ENCODE measurements at places on chromosomes 2 and 18.

- DNase-seq = no peak
These were observed 28.6 kb upstream of the SETBP1 start for GRCh38 chr18:44651918-44652572.

DNA sequence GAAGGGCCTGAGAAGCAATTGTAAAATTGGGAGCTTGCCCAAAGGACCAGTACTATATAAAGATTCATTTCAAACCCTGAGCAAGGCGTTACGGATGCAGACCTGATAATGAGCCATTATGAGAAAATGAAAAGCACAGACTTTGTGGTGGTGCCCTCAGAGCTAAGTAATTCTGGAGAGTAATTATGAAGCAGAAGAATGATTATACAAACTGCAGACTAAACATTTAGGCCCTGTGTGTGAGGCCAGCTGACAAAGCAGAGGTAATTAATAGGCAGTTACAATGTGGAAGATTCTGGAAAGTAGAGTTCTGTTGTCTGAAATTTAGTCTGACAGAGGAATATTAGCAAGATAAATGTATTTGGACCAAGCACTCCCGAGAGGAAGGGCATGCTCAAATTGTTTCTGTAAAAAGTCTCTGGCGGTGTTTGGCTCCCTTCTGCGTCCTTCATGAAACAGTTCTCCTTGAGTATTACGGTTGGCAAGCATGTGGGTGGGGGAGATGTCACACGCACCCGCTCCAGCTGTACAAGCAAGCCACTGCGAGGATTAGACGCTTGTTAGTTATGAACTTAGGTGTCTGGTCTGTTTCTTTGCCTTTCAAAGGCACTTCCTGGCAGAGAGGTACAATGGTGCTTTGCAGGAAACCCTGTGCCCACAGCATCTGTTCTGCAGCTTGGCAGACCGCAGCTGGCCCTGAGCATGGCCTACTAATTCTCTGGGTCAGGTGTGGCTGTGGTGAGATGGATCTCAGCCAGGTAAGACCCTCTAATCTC is 45.5 kb downstream of the CDC42EP3 start:
- DNase-seq = no peak

- DNase-seq = no peak
These were observed 167.2 kb downstream of the TCF4 start for GRCh38 chr18:55420665-55421307.

DNA sequence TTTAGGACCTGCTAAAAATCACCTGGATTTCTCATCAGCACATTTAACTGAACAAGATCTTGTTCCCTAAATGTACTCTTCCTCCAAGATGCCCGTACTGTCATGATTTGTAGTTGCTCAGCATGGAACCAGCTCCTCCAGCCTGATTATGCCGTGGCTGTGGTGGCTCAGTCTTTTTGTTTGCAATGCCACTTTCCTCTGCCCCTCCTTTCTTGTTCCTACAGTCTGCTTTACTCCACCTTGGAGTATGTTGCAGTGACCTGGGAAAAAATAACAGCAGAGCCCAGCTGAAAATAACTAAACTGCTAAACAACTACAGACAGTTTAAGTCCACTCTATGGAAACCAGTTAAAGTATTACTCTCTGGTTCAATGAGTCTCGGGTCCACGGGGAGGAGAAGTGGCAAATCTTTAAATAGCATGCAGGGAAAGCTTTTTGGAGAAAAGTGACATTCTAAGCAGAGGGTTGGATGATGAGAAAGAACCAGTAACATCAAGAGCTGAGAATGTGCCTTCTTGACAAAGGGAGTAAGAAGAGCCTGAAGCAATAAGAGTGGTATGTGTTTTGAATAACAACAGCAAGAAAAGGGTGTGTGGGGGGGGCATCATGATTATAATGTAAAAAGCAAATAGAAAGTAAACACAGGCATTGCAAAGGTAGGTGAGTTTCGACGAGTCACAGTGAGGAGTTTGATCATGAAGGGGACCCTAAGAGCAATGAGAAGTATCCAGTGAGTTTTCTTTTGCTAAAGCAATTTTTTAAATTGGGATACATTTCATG is 225.7 kb downstream of the TMX3 start:
- no peak for DNase-seq

DNA sequence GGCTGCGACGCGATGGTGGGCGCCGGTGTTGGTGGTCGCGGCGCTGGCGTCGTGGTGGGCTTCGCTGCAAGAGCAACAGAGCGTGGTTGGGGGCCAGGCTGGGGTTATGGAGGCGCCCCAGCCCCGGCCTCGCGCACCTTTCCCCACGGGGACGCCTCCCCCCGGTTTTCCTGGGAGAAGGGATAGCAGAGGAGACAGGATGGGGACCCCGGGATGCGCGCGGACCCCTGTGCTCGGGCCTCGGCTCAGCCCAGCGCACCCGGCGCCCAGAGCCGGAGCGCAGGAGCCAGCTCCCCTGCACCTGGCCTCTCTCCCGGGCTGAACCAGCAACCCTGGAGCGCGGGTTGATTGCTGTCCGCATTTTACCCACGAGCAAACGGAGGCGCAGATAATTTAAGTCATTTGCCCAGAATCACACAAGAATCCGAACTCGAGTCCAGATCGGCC is 1.0 kb downstream of the CD8A start:
- no peak for DNase-seq

DNA sequence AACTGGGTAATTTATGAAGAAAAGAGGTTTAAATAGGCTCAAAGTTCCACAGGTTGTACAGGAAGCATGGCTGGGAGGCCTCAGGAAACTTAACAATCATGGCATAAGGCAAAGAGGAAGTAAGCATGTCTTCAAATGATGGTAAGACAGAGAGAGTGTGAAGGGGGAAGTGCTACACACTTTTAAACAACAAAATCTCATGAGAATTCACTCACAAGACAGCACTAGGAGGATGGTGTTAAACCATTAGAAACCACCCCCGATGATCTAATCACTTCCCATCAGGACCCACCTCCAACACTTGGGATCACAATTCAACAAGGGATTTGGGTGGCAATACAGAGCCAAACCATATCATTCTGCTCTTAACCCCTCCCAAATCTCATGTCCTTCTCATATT is 34.9 kb downstream of the CFAP210 start:
- DNase-seq = no peak

DNA sequence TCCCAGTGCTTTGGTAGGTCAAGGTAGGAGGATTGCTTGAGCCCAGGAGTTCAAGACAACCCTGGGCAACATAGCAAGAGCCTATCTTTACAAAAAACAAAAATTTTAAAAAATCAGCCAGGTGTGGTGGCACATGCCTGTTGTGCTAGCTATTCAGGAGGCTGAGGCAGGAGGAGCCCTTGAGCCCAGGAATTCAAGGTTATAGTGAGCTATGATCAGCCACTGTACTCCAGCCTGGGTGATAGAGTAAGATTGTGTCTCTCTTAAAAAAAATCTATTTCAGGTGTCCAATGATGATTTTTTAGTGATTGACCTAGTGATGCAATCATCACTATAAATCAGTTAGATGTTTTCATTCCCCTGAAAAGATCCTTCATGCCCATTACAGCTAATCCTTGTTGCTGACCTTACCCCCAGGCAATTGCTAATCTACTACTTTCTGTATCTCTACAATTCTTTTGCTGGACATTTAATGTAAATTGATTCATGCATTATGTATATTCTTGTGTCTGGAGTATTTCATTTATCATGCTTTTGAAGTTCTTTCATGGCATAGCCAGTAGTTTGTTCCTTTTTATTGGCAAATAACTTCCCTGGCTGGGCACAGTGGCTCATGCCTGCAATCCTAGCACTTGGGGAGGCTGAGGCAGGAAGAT is 10.3 kb downstream of the MOCOS start:
- no peak for DNase-seq

GRCh38 chr2:179107737-179108136 is 57.8 kb upstream of the CCDC141 start:
- DNase-seq = peak; percentile 41

DNA sequence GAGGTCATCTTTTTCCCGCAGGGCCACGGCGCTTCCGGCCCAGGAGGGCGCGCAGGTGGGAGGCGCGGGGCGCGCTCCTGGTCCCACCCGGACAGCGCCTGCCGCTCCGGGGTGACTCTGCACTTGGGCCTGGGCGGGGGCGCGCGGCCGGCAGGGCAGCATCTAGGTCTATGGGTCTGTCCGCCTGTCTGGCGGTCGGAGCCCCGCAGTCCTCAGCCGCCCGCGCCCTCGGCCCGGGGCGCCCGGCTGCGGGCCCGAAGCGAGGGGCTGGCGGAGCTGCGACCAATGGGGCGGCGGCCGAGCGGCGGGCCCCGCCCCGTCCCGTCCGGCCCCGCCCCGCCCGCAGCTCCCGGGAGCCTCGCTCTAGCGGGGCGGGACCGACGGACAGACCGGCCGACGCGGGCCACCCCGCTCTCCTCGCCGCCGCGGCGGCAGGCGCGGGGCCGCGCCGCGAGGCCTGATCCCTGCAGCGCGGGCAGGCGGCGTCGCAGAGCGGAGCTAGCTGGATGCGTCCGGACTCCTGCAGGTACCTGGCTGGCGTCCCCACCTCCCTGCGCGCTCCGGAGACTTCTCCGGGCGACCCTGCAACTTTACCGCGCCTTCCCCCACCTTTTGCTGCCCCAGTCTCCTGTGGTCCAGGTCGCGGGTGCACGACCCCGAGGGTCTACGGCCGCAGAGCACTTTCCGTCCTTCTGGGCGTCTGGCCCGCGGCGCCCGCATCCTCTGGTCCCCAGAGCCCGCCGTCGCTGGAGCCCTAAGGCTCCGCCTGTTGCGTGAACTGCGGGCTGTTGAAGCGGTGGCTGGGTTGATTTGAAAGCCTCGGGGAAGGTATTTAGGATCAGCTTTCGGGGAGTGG is at the start of gene KCNS3:
KCNS3 (plus strand) TSS at position 387 of the 856 bp plus-strand sequence. CDS start 52,342 bp downstream, outside the sequence.
- peak; percentile 13 for DNase-seq

- no peak for DNase-seq
These were observed 1.8 kb upstream of the RNF149 start for GRCh38 chr2:101310090-101310833.

DNA sequence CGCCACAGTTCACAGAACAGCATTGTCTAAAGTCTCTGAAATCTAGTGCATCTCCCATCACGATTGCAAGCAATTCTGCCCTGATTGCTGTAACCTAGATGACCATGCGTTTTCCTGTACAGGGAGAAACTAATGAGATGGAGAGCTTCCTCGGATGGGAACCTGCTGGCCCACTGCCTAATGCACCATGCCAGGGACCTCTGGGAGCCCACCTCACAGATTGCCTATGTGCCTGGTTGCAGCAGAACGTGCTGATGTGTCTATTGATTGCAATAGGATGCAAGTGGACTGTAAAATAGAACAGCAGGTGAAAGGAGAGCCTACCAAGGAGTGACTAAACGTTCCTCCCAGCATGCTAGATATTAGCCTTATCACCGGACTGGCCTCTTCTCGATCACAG is 141.0 kb upstream of the RAB12 start:
- no peak for DNase-seq

GRCh38 chr2:121235542-121235941 is 49.5 kb downstream of the TFCP2L1 start:
- no peak for DNase-seq

- DNase-seq = no peak
These were observed 819 bp upstream of the MAP3K2 start for GRCh38 chr2:127388423-127389164.

- no peak for DNase-seq
These were observed 20.2 kb downstream of the LGALSL start for GRCh38 chr2:64474121-64474571.

DNA sequence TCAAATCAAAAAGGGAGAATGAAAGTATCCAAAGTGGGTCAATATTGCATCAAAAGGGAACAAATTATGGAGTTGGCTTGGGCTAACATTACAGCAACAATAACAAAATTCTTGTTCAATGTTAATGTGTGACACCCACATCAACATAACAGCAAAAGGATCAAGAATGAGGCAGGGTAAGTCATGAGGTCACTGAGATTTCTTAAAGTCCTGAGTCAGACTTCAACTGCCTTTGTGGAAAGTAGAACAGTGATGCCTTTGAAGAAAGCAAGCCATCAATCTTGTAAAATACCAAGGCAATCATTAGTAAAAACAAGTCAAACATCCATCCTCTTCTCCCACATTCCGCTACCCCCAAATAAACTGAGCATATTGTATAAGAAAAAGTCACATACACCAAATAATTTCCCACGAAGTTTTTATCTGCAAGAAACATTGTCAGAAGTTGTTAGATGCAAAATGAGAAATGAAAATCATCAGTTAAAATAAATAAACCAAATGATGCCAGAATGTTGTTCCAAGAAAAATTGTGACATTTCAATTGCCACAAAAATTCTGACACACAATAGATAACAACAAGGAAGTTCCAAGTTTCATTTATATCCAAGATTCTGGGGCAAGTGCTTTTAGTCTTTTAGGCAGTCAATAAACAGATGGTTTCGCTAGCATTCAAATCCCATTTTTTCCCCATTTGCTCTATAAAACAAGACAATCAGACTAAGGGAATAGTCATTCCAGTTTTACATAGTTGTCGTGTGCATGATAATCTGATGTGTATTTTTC is 216.1 kb upstream of the SETBP1 start:
- peak; percentile 59 for DNase-seq

- DNase-seq = no peak
These were observed 62.1 kb downstream of the HNMT start for GRCh38 chr2:138026111-138027020.

GRCh38 chr2:152718076-152718908 is at the start of gene ARL6IP6:
ARL6IP6 (plus strand) TSS chr2:152718620; CDS start chr2:152718625, 5 bp downstream.
- peak; percentile 85 for DNase-seq

GRCh38 chr2:62992561-62992960 is 58.1 kb upstream of the OTX1 start:
- no peak for DNase-seq

GRCh38 chr2:15634846-15635490 is 43.3 kb downstream of the DDX1 start:
- no peak for DNase-seq

DNA sequence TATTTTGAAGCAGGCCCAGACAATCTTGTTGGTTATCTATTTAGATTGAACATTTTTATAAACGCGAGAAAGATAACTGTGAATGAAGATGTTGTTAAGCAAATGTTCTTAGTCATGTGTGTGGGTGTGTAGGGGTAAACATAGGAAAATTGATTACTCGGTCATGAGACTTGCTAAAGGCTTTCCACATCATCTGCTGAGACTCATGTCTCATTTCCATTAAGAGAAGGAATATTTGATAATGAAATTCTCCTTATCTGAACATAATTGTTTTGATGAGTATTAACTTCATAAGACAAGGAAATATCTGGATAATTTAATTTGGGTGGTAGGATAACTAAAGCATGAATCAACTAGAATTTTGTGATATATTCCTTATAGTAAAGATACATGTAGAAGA is 19.7 kb downstream of the CCDC102B start:
- DNase-seq = no peak

GRCh38 chr2:82282111-82282882 is 1977.7 kb upstream of the LRRTM1 start:
- no peak for DNase-seq

GRCh38 chr2:55891671-55892094 is 31.9 kb downstream of the EFEMP1 start:
- DNase-seq = no peak

- DNase-seq = peak; percentile 92
These were observed 85.2 kb upstream of the NDUFV2 start for GRCh38 chr18:9017167-9017904.

Measured in stromal cell of bone marrow (primary cell).